ENCODE measurements at places on chromosomes 6 and 20.

DNA sequence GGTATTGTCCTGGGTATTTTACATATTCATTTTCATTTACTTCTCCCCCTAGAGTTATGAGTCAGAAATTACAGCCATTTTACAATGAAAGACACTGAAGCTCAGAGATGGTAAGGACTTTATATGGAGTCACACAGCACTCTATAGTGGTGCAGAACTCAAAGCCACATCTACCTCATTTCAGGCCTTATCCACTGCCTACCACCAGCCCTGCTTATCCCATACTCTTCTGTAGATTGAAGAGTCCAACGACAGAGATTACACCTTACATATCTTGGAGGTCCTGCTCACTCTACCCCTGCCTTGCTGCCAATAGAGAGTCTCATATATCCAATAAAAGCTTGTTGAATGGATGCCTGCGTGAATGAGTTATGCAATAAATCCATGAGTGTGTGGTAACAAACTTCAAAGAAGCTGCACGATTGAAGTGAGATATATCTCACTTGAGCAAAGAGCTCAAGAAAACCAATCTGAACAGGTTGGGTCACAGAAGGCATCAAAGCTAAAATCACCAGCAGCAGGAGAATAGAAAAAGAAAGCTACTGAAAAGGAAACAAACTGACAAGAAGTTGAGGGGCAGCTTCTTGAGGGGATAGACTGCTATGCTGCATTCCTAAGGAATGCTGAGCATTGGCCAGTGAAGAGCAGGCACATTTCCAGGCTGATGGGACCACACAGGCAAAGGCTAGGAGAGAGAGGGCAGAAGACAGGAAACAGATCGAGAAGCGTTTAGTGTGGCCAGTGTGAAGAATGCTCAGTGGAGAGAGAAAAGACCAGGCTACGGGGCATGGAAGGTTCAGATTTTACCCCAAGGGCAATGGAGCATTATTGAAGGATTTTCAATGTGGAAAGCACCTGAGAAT lies 585.6 kb downstream of the DHX35 start:
- DNase-seq, result no peak

- DNase-seq, result no peak
These were observed 344.3 kb downstream of the PREX1 start for GRCh38 chr20:48483334-48484066.

GRCh38 chr20:46021361-46022359 lies 7.4 kb upstream of the SLC12A5 start:
- no peak for DNase-seq

DNA sequence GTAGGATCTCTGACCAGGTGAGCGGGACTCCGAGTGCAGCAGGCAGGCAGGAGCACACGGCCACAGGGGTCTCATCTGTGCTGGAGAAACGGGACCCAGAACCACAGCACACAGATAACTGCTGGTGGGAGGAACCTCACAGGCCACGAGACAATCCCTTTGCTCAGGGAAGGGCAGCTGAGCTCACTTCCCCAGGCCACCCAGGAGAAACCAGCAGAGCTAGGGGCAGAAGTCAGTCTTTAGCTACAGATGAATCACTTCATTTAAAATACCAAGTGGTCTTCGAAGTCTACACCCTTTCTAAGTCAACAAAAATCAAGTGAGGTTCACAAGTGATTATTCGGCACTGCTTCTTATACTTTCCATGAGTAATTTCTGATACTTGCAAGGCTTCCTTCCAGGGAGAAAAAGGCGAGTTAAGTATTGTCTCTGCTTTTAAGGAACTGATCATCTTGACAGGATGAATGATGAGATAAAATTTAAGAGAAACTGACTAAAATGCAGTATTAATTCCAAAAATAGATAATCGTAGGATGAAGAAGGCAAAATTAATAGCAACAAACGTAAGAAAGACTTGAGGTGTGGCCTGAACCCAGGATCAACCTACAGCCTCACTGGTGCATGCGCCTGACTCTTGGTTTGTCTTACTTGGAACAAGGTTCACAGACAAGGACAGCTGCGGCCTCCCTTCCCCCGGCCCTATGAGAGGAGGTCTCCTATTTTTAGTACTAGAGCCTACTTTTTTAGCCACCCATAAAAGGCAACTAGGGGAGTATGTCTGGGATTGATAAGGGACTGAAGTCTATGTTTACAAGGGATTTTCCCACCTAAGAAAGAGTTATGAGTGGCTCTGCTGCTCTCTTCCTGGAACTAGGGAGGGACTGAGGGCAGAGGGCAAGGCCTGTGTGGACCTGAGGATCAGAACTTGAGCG lies 233.6 kb downstream of the TTLL2 start:
- DNase-seq, result no peak

GRCh38 chr6:128158496-128158895 lies 257.6 kb upstream of the THEMIS start:
- DNase-seq, result no peak

GRCh38 chr6:47452899-47453298 lies 24.7 kb upstream of the CD2AP start:
- DNase-seq, result no peak

DNA sequence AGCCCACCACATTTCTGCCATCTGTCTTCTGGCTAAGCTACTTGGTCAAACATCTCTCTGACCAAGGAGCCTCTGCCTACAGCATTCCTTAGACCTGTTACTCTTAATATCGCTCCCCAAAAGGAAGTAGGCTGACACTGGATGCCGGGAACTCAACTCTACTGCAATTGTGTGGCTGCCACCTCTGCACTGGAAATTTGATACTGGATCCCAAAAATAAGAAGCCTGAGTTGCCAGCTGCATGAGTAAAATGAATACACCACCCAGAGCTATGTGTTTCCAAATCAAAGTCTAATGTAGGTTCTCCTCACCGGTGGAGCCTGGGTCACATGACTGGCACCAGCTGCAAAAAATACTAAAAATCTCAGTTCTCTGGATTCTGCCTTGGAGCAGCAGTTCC lies 36.9 kb downstream of the UNC5CL start:
- DNase-seq, result no peak

GRCh38 chr6:132746048-132746447 lies 11.7 kb downstream of the VNN2 start:
- DNase-seq, result no peak

DNA sequence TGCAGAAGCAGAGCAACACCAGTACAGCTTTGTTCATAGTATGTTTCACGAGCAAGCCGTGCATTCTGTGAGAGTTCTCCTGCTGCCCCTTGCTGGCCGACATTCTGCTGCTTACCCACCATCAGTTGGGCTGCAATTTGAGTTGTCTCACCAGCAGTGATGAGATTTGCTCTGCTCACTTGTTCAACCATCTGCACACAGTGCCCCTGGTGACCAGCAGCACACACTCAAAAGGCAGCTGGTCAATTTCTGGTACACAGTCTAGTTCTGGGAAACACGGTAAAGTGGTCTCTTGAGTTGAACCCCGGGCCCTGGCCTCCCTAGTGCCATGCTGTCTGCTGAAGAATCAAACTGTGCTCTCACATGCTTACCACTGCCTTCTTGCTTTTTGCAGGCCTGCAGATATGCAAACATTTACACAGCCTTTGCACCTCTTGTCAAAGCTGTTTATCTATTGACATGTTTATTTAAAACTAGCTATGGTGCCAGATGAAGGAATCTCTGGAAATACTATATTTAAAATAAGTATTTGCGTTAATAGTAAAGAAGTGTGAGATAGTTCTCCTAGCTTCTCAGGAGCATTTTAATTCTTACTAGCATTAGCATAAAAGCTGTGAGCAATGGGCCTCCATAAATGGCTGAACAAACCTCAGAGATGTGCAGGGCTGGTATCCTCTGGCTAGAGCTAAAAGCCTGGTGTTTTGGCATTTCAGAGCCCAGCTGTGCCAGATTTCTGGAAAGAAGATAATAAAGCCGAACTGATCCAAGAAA lies 234.3 kb downstream of the ARHGAP18 start:
- no peak for DNase-seq

- no peak for DNase-seq
These were observed 150.8 kb downstream of the ZMYND8 start for GRCh38 chr20:47205577-47206123.

- DNase-seq, result no peak
These were observed 182.7 kb downstream of the TBX18 start for GRCh38 chr6:84581494-84582259.

DNA sequence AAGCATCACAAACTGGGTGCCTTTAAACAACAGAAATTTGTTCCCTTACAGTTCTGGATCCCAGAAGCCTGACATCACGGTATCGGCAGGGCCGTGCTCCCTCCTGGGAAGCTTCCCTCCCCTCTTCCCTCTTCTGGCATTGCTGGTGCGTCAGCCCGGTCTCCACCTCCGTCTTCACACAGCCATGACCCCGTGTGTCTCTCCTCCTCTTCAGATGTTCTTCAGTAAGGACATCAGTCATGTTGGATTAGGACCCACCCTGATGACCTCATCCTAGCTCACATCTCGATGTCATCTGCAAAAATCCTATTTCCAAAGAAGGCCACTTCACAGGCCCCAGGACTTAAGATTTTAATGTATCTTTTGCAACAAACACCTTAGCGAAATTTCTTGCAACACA lies 38.4 kb upstream of the TBXT start:
- DNase-seq, result no peak

DNA sequence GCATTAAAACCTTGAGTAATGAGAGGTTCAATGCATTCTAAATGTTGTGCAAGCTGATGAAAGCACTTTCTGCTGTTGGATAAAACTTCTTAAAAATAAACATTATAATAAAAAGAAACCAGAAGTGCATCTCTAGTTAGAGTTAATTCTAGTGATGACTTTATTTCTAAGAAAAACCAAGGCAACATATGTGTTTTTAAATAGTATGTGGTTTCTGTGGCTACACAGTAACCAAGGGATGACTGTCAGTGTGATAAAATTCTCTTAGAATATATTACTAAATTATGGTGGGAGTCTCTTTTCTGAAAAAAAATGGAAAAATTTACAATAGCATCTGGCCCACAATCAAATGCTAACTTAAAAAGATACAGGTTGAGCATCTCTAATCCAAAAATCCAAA lies 117.0 kb downstream of the ME1 start:
- no peak for DNase-seq

DNA sequence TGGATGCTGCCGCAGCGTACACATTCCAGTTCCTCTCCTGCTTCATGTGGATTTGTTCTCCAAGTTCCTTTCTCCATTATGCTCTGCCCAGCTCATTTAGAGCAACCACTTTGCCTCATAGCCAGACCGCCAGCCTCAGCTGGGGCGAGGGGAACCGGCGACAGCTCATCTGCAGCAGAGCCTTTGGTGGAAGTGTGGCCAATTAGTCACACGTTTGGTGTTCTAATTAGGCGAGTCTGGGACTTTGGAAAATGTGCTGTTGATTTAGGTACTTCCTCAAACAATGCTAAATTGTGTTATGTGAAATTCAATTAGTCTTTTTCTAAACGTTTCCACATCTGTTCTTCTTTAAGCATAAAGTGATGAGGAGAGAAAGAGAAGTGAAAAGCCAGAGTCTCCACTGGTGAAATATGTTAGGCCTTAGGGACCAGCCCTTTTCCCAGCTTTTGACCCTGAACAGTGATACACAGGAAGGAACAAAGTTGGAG lies 217.9 kb downstream of the TBX18 start:
- DNase-seq, result no peak

- DNase-seq, result no peak
These were observed 146.9 kb downstream of the FOXC1 start for GRCh38 chr6:1756472-1757129.

GRCh38 chr6:27642744-27643456 lies 170.0 kb upstream of the ZNF184 start:
- DNase-seq, result no peak

GRCh38 chr6:143708889-143709288 lies 31.1 kb downstream of the PHACTR2 start:
- DNase-seq, result no peak
